Activated T-cell treated with anti-CD3 and anti-CD28 coated beads for 1 hour (primary cell): ENCODE measurements at places on chromosomes 11 and 22.

GRCh38 chr11:133269267-133269666, 263.0 kb downstream of the OPCML start:
- DNase-seq, result no peak

GRCh38 chr11:84297570-84297969, 1011.4 kb upstream of the CCDC90B start:
- no peak for DNase-seq

DNA sequence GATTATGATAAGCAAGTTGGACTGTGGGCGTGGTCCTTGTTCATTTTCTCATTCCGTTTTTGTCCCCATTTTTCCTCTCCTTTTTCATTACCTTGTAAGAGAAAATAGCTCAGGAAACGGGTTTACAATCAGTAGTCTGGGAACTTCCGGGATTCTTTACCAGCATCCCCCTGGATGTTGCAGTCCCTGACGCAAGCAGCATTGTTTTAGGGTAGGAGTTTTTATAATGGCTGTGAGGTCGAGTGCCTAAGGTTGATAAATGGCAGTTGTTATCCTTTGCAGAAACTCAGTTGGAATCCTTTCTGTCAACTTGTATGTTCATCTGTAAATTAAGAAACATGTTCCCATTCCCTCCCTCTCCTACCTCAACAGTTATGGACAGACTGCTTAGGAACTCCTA, 68.3 kb downstream of the ARHGEF12 start:
- DNase-seq, result no peak

DNA sequence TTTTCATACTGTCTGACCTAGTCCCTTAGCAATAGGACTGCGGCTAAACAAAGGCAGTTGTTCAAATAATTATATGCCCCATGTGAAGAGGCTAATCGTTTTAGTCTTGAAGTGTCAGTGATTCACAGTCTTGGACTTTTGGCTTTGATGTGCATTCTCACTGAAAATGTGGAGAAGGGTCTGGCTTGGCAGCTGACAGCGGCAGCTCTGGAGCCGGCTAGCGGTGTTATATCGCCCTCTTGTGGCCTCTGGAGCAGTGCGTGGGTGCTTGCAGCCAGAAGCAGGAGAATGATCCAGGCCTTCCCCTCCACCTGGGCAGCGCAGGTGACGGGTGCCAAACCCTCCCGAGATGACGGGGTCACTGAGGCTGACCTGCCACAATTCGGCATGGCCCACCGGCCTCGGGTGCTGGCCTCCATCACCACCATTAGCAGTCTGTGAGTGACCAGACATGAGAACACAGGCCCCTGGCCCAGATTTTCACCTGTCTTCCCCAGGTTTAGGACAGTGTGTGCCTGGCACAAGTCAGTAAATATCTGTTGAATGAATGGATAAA, 90.3 kb upstream of the PITPNB start:
- peak; percentile 61 for DNase-seq

GRCh38 chr11:45982656-45983470, 60.4 kb downstream of the LARGE2 start:
- DNase-seq, result no peak

- DNase-seq, result no peak
Observed at GRCh38 chr11:32434356-32435151, 785 bp downstream of the WT1 start.

GRCh38 chr22:38802671-38803121, 8.8 kb upstream of the DNAL4 start:
- DNase-seq, result no peak

GRCh38 chr11:48079596-48079995, 99.2 kb downstream of the PTPRJ start:
- no peak for DNase-seq

DNA sequence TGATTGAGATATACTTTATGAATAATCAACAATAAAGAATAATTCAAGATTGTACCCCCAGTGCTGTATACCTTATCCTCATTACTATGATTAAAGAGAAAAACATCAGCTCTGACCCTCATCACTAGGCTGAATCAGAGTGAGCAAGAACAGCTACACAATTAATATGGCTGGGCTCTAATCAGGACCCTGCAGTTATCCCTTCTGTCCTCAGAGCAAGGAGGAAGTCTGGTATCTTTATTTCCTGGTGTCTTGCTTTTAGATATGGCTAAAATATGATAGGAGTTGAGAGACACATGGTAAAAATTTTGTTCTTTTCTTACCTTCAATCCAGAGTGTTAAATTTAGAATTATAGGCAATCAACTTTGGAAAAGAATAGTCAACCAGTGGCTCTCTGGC, 28.6 kb upstream of the GAB2 start:
- DNase-seq, result no peak

DNA sequence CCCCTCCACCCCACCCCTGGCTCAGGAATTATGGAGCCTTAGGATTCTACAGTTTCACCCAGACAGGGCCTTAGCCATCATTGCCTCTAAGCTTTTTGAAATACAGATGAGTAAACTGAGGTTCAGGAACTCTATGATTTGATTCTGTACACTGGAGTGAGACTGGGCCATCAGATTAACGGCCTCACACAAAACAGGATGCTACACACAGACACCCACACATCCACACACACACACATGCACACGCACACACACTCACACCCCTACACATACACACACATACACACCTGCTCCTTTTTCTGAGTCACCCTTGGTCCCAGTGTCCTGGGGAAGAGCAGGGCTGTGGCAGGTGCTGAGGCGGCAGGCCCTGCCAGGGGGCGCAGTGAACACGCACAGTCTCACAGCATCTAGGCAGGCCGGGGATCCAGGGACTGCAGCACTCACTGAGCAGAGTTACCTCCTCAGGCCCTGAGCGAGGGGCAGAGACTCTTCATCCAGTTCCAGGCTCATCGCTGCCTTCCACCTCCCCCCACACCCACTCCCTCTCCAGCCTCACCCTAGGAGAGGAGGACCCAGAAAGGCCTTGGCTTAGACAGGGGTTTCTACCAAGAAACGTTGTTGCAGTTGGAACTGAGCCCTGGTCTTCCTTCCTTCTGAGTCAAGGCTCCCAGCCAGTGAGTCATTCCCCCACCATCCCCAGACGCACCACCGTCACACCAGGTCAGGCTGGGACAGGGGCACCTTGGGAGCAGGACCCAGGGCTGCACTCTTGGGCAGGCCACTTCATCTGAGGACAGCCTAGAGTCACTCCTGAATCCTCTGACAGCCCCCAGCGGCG, 89.8 kb upstream of the PARVA start:
- no peak for DNase-seq

DNA sequence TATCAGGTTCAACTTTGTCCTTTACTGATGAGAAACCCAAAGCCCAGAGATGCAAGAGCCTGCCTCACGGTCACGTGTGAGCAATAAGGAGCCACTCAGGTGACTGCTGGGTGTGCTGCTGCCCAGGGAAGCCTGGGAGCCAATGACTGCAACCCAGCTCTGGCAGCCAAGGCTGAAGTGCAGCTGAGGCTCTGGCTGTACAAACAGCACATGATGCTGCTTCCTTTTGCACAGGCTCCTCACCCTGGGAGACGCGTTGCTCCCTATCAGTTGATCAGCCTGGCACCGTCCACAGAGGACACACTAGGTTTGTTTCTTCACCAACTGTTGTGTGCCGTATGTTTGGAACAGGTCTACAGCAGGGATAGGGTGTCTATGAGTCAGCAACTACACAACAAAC, 168.7 kb downstream of the EFCAB6 start:
- DNase-seq, result no peak

GRCh38 chr11:111963931-111964340, 26.8 kb downstream of the DIXDC1 start:
- no peak for DNase-seq

DNA sequence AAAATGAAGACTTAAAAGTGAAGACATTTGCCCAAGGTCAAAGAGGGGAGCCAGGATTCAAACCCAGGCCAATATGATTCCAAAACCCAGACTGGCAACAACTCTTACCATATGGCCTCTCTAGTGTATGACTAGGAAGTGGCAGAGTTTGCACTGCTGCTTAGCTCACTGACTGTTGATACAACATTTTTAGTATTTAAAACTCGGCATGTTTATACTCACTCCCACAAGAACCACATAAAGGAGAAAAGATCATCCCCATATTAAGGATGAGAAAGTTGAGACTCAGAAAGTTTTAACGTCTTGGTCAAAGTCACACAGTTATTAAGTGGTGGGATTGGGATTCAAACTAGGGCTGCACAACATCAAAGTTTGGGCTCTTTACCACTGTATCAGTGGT, 81.7 kb downstream of the CCDC34 start:
- DNase-seq, result no peak

DNA sequence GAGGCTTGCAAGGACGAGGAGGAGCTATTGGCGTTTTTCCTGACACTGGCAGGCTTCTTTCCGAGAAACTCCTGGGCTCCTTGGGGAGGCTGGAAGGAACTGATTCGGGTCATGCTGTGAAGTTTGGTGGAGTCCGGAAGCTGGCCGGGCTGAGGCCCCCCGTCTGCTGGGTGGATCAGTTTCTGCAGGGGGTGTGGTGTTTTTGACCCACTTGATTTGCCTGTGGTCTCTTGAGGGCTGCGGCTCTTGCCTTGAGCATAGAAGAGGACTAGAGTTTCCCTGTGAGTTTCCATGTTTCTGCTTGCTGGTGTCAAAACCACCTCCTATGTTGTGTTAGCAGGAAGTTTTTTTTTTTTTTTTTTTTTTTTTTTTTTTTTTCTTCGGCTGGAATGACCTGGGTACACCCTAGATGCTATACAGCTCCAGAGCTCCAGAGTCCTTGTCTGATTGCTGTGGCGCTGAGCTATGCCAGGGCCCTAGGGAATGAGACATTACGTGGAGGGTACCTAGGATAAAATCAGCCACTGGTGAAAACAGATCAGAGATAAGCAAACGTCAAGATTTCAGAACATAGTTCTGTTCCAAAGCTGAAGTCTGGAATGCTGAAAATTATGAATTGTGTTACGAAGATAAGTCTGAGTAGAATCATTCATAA, 728 bp downstream of the TBC1D22A start:
- no peak for DNase-seq
